ENCODE measurements at places on chromosomes 2 and 18.

GRCh38 chr2:85455552-85456090 lies 37.1 kb downstream of the SH2D6 start:
- no peak for DNase-seq

- DNase-seq = no peak
Observed at GRCh38 chr2:177495945-177496344, 103.4 kb downstream of the AGPS start.

DNA sequence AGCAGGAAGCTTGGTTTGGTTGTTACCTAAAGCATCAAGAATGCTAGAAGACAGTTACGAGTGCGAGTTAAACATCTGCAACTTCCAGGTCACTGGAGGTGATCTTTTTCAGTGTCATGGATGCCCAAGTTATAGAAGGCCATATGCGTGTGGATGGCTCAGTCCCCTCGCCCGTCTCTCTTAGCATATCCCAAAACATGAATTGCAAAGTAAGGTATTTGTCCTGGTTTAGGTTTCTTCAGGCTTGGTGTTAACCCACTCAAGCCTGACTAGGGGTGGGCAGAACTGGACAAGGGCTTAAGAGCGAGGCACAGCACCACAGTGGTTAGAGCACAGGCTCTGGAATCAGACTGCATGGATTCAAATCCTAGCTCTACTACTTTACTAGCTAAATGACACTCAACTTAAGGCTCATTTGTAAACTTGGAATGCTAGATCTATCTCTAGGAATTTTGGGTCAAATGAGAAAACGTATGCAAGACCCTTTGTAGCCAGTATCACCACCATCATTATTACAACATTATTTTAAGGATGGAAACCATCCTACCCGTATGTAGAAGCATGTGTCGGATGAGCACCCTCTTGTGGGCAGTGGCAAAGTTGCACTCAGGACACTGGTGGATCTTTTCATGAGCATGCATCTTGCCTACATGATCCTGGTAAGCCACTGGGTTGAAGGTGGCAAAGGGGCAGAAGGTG lies 11.2 kb downstream of the ZNF142 start:
- DNase-seq = peak; percentile 20

DNA sequence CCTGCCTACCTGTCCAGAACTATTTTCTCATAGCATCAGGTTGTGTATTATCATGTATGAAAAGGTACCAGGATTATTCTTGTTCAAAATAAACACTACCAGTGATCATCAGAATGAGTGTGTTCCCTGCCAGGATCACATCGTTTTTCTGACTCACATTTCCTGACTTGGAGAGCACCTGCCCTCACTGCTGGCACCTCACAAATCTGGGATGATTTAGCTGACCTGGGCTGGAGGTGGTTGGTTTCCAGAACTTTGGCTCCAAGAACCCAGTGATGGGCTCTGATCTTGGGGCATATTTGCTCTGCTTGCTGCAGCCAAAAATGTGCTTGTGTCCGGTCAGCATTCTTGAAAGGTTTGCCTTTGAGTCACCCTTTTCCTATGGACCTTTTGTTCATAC lies 836.3 kb upstream of the ACVR2A start:
- DNase-seq = no peak

DNA sequence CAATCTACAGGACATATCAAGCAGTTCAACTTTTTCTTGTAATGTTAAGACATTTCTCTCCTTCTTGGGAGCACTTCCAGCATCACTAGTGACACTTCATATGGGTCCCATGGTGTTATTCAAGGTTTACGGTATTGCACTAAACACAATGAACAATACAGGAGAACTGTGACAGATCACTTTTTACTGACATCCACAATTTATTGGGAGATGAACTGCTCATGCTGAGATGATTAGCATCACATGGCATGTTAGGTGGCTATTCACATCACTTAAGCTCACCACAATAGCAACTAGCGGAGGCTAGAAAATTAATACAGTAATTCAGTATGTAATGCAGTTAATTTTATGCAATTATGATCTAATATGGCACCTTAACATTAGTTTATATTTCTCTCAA lies 264.4 kb downstream of the ERBB4 start:
- DNase-seq = peak; percentile 28

- DNase-seq = no peak
Observed at GRCh38 chr2:47504174-47504810, 101.3 kb downstream of the MSH2 start.

GRCh38 chr18:45525301-45525700 lies 90.0 kb upstream of the SLC14A2 start:
- no peak for DNase-seq

- no peak for DNase-seq
Observed at GRCh38 chr2:72962911-72963310, 45.6 kb downstream of the EMX1 start.

GRCh38 chr2:36330473-36331395 lies 24.8 kb upstream of the CRIM1 start:
- no peak for DNase-seq

GRCh38 chr2:98710734-98711133 lies 20.2 kb downstream of the MGAT4A start:
- no peak for DNase-seq

DNA sequence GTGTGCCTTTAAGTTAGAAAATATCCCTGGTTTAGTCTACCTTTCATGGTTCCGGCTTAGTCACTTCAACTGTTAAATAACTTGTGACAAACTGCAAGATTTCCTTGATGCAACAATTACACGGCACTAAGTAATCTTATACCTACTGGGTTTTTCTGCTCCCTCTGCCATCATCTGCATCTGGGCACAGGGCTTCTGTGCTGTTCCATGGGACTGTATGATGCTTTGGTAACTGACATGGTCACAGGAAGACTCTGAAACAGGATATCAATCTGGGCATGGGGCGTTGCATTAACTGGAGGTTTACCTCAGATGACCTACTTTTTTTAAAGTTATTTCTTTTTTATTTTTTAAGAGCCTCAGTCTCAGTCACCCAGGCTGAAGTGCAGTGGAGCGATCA lies 365.4 kb downstream of the SS18 start:
- DNase-seq = no peak

DNA sequence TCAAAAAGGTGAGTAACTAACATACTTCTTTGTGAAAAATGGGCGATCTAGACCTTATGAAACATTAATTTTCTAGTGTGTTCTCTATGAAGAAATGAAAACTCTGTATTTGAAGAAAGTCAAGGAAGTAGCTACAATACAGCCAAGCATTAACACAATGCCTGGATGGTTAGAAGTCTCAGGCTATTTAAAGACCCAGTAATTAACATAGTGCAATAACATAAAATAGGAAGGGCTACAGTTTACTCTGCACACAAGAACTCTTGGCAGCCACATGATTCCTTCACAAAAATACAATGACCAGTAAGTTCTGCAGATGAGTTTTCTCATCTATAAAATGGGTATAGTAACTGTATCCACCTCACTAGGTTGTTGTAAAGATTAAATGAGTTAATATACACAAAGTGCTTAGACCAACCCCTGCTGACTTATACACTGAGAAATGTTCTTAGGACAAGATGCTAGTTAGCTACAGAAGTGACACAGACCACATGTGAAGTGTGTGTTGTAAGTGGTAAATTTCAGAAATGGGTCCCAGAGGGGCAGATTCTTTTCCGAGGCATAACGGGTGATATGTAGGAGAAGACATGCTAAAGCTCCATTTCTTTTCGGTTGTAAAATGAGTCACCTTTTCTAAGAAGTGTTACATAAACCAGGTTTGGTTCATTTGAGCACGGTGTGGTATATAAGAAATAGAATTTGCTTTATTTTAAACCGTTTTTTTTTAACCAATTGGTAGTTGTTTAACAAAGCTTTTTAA lies 61.8 kb downstream of the CXCR4 start:
- DNase-seq = no peak

GRCh38 chr2:175461839-175462238 lies 280.3 kb upstream of the ATP5MC3 start:
- peak; percentile 91 for DNase-seq

DNA sequence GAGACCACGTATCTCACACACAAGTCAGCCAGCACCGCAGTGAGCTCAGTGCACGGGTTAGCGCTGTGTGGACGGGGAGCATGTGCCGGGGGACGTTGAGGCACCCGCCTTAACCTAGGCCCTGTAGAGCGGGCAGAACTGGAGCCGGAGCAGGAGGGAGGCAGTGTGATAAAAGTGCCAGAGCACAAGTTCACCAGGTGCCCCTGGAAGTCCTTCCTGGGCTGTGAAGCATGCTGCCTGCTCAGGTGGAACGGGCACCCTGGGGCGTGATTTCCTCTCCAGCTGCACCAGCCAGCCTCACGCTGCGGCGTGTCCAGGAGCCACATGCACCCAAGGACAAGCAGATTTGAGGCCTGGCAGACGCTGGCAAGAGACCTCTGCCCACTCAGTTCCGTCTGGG lies 50.3 kb downstream of the ITGB1BP1 start:
- peak; percentile 93 for DNase-seq

DNA sequence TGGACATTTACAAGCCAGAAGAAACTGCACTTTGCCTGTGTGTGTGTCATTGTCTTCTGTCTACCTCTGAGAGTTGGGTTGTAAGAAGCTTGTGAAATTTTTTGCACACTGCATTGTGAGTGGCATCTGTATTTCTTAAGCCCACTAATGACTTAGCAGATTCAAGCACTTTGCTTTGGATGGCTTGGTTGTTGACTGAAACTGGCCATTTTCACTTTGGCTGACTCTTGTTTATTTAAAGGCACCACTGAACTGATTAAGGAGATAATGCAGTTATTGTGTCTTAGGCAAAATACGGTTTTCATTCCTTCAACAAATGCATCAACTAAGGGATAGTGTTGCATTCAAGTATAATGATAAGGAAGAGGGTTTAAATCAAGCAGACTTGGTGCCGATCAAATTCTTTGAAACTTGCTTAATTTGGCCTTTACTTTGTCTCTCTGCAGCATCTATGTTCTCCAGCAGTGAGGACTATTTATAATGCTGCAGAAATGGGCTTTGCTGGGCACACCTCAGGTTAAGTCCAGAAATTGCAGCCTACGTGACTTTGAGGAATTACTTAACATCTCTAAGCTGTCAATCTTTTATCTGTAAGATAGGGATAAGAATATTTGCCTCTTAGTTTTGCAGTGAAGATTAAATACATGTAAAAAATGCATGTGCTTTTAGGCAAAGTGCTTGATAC lies 142.0 kb downstream of the CCDC85A start:
- DNase-seq = no peak

DNA sequence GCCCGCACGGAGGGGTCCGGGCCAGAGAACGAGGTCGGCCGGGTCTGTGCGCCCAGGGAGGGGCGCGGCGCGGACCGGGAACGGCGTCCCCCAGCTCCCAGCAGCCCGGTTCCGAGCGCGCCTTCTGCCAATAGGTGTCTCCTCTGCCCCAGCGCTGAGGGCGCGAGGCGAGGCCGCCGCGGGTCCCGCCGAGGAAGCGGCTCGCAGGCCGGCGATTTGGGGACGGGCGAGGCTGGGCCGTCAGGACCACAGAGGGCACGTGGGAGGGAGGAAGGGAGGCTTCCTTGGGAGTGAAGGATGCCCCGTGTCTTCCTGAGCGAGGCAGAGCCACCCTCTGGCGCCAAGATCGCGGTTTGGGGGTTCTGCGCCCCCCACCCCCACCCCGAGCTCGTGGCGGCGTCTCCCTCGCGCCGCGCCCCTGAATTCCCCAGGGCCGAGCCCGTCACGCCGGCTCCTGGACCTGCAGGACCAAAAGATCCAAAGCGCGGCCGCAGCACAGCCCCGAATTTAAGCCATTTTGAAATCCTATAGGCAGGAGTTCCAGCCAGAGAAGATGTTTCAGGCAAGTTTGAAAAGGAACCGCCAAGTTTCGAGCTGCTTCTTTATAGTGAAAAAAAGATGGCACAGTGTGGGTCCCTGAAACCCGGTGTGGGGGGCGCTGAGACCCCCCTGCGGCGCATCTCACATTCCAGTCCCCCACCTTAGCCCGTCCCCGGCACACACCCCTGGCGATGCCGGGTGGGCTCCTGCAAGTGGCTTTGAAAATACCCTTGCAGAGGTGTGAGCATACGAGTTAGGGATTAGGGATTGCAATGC lies 909 bp downstream of the NFATC1 start:
- DNase-seq = peak; percentile 53

DNA sequence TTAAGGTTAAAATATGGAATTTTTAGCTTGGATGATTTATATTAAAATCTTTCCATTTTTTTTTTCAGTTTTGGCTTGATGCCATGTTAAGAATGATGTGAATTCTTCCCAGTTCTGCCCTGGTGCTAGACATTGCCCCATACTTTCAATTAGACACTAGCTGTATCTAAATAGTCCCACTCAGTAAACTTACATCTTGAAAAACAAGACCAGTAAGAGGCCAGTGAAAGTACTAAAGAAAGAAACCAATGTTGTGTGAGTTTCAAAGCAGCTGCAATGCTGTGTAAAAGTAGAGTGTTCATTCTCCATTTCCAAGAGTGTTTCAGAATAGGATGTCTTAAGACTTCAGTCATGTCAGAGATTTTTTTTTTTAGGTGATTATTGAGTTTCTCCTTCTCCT lies 40.0 kb upstream of the CYBRD1 start:
- DNase-seq = no peak

GRCh38 chr2:132384491-132385151 lies 32.0 kb upstream of the GPR39 start:
- DNase-seq = no peak

DNA sequence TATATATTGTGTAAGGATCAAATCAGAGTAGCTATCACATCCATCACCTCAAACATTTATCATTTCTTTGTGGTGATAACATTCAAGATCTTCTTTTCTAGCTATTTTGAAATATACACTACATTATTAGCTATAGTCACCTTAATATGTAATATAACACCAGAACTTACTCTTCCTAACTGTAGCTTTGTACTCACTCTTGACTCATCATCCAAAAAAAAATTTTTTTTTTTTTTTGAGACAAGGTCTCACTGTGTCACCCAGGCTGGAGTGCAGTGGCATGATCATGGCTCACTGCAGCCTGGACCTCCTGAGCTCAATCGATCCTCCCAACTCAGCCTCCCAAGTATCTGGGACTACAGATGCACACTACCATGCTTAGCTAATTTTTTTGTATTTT lies 153.3 kb downstream of the EML6 start:
- no peak for DNase-seq

DNA sequence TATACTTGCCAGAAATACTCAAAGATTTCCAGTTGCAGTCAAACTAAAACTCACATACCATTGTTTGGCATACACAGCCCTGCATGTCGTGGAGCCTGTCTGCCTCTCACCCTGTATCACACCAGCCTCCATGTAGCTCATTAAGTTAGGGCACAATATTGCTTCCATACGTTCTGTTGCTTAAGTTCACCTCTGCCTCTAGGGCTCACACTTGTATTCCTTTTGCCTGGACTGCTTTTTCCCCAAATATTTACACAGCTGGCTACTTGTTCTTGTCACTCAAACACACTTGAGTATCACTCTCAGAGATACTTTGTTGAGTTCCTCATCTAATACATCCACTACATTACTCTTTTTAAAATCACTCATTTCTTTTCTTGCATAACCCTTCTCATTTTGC lies 83.1 kb downstream of the PTH2R start:
- DNase-seq = peak; percentile 17

DNA sequence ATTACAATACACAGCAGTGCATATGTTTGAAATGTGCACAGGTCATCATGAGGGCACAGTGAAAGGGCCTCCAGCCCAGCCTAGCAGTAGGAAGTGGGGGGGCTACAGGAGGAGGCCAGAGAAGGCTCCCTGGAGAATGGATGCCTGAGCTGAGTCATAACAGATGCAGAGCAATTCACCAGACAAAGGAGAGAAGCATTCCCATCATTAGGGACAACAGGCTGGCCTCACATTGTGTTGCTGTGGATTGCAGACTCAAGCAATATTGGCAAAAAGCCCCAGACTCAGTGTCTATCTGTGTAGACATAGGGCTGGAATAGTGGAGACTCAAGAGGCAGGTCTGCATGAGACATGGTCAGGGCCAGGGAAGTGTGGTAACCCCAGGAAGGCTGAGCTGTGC lies 329.9 kb downstream of the DLGAP1 start:
- no peak for DNase-seq

Measured in NCI-H146 (cell line).